T follicular helper cell (primary cell): ENCODE measurements at places on chromosomes 13 and 19.
A peak's percentile ranks its signal among the peaks of the same experiment; 100 is the strongest.

- no peak for DNase-seq
These were observed 1416.9 kb downstream of the UQCRFS1 start for GRCh38 chr19:27796073-27796472.

GRCh38 chr13:94140027-94140426 lies 339.5 kb downstream of the DCT start:
- no peak for DNase-seq

DNA sequence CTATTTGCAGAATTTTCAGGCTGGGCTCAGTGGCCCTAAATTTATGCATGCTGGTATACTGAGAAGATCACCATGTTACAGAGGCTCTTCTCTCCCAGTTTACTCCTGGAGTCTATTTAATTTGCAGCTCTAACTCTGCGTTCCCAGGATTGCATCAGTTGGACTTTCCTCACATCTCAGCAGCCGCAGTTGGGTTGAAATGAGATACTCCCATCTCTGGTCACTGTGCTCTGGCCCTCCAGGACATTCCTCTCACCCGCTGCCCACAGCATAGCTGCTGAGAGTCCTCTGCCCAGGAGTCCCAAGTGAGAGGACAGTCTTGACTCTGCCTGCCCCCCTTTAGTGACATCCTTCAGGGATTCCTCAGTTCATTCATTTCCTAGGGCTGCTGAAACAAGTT lies 150.9 kb downstream of the LACC1 start:
- no peak for DNase-seq

DNA sequence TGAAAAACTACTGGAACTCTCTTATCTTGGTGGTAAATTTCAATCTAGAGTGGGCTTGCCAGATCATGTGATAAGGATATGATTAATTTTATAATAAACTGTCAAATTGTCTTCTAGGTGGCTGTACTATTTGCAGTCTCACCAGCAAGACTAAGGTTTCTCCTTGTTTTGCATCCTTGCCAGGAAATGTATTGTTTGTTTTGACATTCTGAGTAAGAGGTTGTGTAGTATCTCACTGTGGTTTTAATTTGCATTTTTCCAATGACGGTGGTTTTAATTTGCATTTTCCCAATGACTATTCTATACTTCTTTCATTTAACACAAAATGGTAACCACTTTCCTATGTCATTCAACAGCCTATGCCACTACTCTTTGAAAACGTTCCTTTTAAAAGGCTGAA lies 2.0 kb downstream of the CAB39L start:
- no peak for DNase-seq

DNA sequence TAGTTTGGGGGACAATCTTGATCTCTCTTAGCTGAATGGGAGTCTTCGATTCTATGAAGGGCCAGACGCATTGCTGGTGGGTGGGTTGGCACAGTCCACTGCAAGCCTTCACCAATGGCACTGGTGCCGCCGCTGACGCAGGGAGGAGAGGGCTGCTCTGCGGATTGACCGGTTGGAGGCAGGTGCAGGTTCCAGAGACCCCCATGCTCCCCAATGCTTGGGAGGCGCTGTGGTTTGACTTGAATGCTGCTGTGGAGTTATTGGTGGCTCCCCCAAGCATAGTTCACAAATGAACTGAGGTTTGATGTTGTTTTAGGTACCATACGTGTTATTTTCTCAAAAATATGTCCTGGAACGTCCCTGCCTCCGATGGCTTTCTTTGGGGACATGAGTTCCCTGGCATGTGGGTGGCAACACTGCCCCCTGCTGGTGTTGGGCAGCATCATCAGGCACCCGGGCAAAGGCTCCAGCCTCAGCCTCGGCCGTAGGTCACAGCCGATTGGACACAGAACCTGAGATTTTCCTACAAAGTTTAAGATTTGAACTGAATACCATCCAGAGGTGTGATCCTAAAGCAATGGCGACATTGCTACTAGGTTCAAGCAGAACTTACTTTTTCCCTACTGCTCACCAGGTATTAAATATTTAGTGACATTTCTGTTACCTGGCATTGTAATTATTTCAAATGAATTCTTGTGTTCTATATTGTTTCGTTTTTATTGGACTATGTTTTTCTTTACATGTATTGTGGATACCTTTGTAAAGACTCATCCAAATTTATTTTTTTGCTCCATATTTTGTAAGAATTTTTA lies 95.5 kb downstream of the ANKRD10 start:
- peak; percentile 57 for DNase-seq

- DNase-seq, result no peak
These were observed 1.9 kb downstream of the VSTM2B start for GRCh38 chr19:29527500-29528328.

DNA sequence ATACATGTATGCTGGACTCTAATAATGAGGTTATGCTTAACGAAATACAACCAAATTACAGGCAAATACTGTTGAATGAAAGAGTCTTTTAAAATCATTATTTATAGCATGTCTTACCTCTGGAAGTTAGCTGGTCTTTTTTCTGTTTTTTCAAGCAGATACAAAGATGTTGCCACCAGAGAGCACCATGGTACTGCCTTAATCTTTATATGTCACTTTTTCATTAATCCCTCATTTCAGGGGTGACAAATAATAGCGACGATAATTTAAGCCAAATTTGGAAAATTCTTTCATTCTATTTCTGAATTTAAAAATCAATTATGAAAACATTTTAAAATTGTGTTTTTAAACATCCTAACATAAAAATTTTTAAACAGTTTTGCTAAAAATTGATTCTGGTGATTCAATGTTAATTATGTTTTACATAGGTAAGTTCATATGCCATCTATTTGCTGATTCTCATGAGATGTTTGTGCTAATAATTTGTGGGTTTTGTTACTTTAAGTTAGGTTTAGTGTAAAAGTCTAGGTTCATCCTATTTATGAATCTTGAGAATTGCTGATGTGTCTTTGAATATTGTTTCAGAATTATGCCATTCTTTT lies 379.3 kb upstream of the SGCG start:
- no peak for DNase-seq

DNA sequence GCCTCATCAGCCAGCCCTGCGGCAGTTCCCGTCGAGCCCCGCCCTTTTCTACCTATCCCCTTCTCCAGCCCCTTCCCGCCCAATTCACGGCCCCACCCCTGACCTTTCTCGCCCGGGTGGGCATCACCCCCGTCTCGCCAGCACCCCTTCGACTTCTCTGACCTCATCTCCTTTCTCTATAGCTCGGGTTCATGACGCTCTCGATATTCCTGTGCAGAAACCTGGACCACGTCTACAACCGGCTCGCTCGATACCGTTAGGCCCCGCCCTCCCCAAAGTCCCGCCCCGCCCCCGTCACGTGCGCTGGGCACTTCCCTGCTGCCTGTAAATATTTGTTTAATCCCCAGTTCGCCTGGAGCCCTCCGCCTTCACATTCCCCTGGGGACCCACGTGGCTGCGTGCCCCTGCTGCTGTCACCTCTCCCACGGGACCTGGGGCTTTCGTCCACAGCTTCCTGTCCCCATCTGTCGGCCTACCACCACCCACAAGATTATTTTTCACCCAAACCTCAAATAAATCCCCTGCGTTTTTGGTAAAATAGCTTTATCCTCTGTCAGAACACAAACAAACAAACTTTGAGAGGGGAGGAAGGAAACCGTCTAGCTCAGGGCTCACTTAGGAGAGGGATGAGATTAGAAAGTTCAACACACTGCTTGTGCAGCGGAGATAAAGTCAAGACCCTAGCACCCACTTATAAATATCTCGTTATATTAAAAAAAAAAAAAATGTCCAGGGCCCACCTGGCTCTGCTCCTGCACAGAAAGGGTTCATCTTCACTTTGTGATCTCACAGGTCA lies 5.1 kb downstream of the CD37 start:
- DNase-seq, result no peak

GRCh38 chr13:23899555-23899954 lies 2.3 kb upstream of the C1QTNF9B start:
- peak; percentile 21 for DNase-seq

DNA sequence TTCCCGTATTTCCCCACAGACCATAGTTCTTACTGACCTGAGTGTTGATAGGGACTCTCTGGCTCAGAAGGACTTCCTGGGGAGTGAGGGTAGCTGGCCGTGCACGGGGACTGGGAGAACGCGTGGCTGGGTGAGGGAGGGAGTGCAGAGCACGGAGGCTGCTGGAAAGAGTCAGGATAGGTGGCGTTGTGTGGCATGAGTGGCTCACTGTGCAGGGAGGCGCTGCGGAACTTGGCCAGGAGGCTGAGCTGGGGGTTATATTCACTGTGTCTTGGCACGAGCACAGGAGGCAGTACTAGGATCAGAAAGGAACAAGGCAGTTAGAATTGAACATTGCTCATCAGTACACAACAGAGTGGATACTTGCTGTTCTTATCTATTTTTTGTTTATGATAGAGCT lies 47.4 kb downstream of the SMAD9 start:
- no peak for DNase-seq

DNA sequence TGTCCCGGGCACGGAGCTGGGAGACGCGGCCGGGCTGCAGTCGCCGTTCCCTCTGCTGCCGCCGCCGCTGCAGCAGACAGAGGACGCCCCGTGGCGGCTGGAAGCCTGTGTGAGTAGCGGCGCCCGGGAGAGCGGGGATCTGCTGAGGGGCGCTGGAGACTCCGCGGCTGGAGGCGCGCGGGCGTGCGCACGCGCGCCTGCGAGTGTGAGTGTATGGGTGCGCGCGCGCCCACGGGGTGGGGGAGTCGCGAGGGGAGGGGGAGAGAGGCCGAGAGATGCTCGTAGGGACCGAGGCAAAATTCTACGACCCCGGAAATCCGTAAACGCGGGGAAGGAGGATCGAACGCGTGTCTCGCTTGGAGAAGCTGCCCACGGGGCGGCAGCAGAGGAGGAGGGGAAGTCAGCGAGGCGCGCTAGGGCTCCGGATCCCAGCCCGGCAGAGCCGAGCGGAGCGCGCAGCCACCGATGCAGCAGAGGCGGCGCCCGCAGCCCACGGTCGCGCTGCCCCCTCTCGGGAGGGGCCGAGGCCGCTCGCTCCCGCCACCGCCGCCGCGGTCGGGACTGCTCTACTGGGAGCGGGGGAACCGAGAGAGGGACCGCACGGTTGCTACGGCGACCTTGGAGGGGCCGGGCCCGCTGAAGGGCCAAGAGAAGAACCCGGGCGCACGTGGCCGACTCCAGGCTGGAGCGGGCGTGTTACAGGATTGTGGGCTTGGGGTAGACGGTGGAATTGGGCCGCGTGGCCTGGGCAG lies at the start of gene ENOX1:
ENOX1 (minus strand) TSS at position 207 of the 752 bp plus-strand sequence.
- DNase-seq, result no peak

DNA sequence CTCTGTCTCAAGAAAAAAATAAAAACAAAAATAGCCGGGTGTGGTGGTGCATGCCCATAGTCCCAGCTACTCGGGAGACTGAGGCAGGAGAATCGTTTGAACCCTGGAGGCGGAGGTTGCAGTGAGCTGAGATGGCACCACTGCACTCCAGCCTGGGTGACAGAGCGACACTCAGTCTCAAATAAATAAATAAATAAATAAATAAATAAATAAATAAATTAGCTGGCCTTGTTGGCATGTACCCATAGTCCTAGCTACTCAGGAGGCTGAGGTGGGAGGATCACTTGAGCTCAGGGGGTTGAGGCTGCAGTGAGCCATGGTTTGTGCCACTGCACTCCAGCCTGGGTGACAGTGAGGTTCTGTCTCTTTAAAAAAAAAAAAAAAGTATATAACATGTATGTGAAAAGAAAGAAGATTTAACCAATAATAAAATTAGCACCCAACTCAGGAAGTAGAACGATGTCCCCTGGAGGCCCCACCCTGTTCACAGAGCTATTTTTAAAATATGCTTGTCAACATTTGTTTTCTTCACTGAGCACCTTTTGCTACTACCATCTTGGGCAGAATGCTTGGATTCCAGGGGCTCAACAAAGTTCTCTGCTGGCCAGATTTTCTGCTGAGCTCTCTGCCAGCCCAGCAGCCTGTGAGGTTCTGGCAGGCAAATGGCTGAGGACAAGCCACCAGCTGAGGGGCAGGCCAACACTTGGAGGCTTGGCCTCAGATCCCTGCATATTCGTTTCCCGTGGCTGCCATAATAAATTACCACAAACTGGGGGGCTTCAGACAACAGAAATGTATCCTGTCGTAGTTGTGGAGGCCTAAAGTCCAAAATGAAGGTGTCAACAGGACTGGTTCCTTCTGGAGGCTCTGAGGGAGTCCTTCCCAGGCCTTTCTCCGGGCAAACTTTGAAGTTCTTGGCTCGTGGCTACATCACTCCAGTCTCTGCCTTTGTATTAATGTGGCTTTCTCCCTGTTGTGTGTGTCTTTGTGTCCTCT lies 5.2 kb downstream of the SLC25A42 start:
- no peak for DNase-seq

- DNase-seq, result no peak
These were observed 52.7 kb upstream of the FAM216B start for GRCh38 chr13:42728507-42729180.

DNA sequence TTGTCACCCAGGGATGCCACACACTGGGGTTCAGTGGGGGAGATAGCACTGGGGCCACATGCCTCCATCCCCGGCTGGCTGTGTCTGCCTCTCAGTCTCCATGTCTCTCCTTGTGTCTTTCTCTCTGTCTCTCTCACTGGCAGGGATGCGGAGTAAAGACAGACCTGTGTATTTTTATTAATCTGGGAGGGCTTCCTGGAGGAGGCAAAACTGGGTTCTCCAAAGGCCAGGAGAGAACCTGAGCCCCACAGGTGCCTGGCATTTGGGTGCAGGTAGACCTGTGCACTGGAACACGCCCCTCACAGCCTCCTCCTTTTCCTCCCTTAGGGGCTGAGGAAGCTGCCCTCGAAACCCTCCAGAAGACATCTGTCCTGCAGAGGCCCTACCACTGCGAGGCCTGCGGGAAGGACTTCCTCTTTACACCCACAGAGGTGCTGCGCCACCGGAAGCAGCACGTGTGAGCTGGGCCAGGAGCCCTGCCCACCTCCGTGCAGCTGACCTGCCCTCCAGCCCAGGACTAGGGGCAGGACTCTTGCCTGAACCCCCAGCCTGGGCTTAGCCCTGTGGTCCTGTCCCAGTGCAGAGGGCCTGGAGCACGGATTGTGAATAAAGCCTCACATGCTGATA lies 32.7 kb downstream of the DHX34 start:
- DNase-seq, result no peak

DNA sequence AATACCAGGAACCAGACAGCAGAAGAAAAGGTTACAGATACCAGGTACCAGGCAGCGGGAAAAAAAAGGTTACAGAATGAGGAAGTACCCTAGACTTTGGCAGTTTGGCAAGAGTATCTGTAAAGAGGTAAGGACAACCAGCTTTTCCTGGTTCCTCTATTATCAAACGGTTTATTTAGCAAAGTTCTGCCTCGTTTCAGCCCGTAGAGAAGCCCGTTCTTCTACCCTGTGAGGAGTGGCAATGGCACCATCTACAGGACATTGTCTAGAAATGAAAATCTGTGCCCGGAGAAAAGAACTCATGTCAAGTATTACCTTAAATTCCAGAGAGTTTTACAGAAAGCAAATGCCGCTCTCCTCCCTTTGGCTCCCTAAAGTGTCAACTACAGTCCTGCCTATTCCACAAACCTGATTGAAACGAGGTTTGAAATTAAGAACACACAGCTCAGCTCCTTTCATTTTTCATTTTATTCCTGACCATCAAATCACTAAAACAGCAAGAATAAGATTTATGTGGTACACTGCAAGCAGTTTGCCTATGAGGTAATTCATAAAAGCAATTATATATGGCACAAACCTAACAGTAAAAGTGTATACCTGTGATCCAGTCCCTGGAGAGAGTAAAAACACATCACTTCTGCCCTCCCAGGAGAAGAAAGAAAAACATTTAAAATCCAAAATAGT lies 226.3 kb downstream of the SLC7A1 start:
- DNase-seq, result no peak
